ENCODE measurements at places on chromosomes 2 and 18. TPM values are rescaled to one million over a fixed set of nuclear protein-coding genes. Genes with fewer than 3 reads are reported as not detected.

The PLB1 gene
- polyA plus RNA-seq: 4.7 TPM

The CAVIN2 gene
- polyA plus RNA-seq: 129 TPM

The UGT1A6 gene
- 19.9 TPM for polyA plus RNA-seq

The TNFRSF11A gene
- polyA plus RNA-seq: 1.6 TPM

The CRYGC gene
- not detected for polyA plus RNA-seq

The SCN7A gene
- polyA plus RNA-seq: 11.1 TPM

The B3GNT7 gene
- 1.7 TPM for polyA plus RNA-seq

The ACVR2A gene
- polyA plus RNA-seq: 7.2 TPM

The NBEAL1 gene
- 14.2 TPM for polyA plus RNA-seq

The CD8B gene
- polyA plus RNA-seq: 0.82 TPM

The WIPF1 gene
- 45.0 TPM for polyA plus RNA-seq

The MTA3 gene
- 28.0 TPM for polyA plus RNA-seq

The SNORC gene
- 0.98 TPM for polyA plus RNA-seq

The XIRP2 gene
- polyA plus RNA-seq: not detected

The RAB17 gene
- 2.1 TPM for polyA plus RNA-seq

The MC5R gene
- polyA plus RNA-seq: not detected

The TUBA3D gene
- polyA plus RNA-seq: not detected

The VRK2 gene
- polyA plus RNA-seq: 12.5 TPM

The ARHGAP25 gene
- 4.4 TPM for polyA plus RNA-seq

The SPR gene
- polyA plus RNA-seq: 28.2 TPM

The MYO5B gene
- polyA plus RNA-seq: 2.7 TPM

The RIT2 gene
- 0.65 TPM for polyA plus RNA-seq

The NRP2 gene
- 74.4 TPM for polyA plus RNA-seq

The KLHL41 gene
- 4.8 TPM for polyA plus RNA-seq

The ACTR3 gene
- polyA plus RNA-seq: 130 TPM

The POTEJ gene
- polyA plus RNA-seq: not detected

The VWC2L gene
- polyA plus RNA-seq: not detected

The SLC9A4 gene
- 0.22 TPM for polyA plus RNA-seq

The CYP27A1 gene
- polyA plus RNA-seq: 41.1 TPM

The MC2R gene
- not detected for polyA plus RNA-seq

The APLF gene
- 1.4 TPM for polyA plus RNA-seq

The UGT1A9 gene
- polyA plus RNA-seq: 0.16 TPM

The HNMT gene
- 44.7 TPM for polyA plus RNA-seq

The CCDC68 gene
- polyA plus RNA-seq: 5.5 TPM

The LIPG gene
- polyA plus RNA-seq: 0.85 TPM

The DAW1 gene
- not detected for polyA plus RNA-seq

The PID1 gene
- polyA plus RNA-seq: 85.8 TPM

The LAMA3 gene
- polyA plus RNA-seq: 10.4 TPM

The NMS gene
- not detected for polyA plus RNA-seq

The VWA3B gene
- polyA plus RNA-seq: 0.11 TPM

The ANKRD29 gene
- polyA plus RNA-seq: 13.6 TPM

The METTL5 gene
- 61.1 TPM for polyA plus RNA-seq

The AQP12A gene
- not detected for polyA plus RNA-seq

The EML6 gene
- polyA plus RNA-seq: 1.4 TPM

The UGT1A7 gene
- polyA plus RNA-seq: 0.08 TPM

The CELF4 gene
- polyA plus RNA-seq: 0.79 TPM

The SERPINB11 gene
- not detected for polyA plus RNA-seq

The REG1B gene
- polyA plus RNA-seq: 1.7 TPM

The DNAH6 gene
- polyA plus RNA-seq: 0.58 TPM

The ANKRD62 gene
- not detected for polyA plus RNA-seq

The NT5C1B gene
- polyA plus RNA-seq: 0.04 TPM

The CIB4 gene
- polyA plus RNA-seq: not detected

The BMPR2 gene
- polyA plus RNA-seq: 20.1 TPM

All from urinary bladder (tissue), 4 donors.